Cardiac septum (tissue), 1 donor: ENCODE measurements at places on chromosomes 2 and 18. TPM values are rescaled to one million over a fixed set of nuclear protein-coding genes. Genes with fewer than 3 reads are reported as not detected.

Gene SLC9A2
- 0.08 TPM for total RNA-seq

- peak; percentile 88 for DNase-seq
These were observed 22.3 kb upstream of the RHOB start for GRCh38 chr2:20424300-20425290.

GRCh38 chr2:105761931-105762515 is 17.3 kb downstream of the NCK2 start:
- peak; percentile 71 for DNase-seq

Gene RAPGEF4
- 12.6 TPM for total RNA-seq

GRCh38 chr2:56315376-56315775 is 131.6 kb downstream of the CCDC85A start:
- no peak for DNase-seq

DNA sequence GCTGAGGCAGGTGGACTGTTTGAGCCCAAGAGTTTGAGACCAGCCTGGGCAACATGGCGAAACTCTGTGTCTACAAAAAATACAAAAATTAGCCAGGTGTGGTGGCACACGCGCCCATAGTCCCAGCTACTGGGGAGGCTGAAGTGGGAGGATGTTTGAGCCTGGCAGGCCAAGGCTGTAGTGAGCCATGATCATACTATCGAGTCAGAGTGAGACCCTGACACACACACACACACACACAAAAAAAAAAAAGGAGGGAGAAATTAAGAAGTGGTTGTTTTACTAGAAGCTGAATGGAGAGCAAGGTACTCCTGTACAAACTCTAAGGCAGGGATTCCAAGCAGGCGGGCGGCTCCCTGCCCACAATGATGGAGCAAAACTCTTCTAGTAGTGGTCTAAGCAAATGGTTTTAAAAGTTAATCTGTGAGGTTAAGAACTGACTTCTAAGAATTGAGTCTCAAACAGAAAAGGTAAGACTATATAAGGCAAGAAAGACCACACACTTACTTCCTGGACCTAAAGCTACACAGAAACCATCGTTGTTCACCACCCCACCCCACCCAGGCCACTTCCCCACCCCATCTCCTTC is 2.6 kb downstream of the ANKRD44 start:
- no peak for DNase-seq

GRCh38 chr2:54534625-54535024 is 78.5 kb downstream of the SPTBN1 start:
- no peak for DNase-seq

Gene C1QL2
- not detected for total RNA-seq

- DNase-seq, result no peak
These were observed 4.2 kb upstream of the SERPINB4 start for GRCh38 chr18:63648241-63648640.

GRCh38 chr2:237153181-237153580 is 67.5 kb downstream of the COPS8 start:
- DNase-seq, result no peak

DNA sequence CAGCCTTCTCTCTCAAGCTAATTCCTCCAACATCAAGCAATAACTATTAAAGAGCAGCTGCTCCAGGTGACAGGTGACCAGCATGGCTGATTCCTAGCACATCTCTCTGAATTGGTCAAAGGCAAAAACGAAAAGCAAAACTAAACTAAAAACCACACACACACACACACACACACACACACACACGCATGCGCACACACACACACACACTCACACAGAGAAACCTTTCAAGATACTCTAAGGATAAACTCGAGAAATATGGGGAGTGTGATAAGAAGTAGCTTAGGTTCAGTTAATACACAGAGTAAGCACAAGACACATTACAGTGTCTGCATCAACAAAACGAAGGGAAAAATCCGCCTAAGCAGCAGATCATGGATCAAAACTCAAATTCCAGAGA is 74.5 kb upstream of the FZD7 start:
- no peak for DNase-seq

DNA sequence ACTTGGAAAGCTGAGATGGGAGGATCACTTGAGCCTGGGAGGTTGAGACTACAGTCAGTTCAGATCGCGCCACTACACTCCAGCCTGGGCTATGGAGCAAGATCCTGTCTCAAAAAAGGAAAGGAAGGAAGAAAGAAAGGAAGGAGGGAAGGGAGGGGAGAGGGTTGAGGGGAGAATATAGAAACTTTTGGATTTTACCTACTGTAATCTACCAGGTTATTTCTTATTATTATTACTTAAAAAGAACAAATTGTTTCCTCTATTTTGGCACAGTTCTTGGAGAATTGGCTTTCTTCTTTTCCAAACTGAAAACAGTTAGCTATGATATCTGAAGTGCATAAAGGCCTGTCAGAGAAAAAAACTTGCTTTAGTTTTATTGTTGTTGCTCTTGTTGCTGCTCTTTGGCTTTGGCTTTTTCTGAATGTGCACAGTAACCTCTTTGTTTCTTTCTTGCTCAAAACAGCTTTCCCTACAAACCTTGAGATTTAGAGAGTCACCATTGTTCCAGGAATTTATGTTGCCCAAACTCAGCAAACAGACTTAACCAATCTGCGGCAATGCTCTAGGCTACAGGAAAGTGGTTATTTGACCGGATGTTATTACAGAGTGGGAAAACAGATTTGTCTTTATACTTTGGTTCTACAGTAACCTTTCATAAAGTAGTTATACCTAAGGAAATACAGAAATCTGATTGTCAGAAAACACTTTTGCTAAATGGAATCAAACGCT is 214.9 kb downstream of the XIRP2 start:
- no peak for DNase-seq

Gene C2orf72
- total RNA-seq, result 0.08 TPM

Gene ANKRD53
- 0.38 TPM for total RNA-seq

GRCh38 chr2:118748245-118748885 is 99.1 kb downstream of the EN1 start:
- no peak for DNase-seq

GRCh38 chr2:218983263-218983933 is 1.6 kb downstream of the FEV start:
- no peak for DNase-seq

DNA sequence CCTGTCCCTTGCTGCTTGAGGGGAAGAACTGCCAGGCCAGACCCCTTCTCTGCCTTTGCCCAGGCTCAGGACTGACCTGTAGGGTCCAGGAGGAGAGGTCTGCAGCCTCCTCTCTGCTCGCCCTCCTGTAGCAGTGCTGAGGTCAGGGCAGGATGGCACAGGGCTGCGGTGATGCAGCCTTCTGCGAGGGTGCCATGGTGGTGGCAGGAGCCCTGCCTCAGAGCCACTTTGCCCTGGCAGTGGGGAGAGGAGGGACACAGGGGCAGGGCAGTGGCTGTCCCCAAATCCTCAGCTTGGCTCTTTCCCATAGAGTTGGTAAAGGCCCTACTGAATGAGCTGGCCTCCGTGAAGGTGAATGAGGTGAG is 884 bp downstream of the PROM2 start:
- DNase-seq, result peak; percentile 26

- no peak for DNase-seq
These were observed 17.0 kb upstream of the FRZB start for GRCh38 chr2:182883451-182883850.

DNA sequence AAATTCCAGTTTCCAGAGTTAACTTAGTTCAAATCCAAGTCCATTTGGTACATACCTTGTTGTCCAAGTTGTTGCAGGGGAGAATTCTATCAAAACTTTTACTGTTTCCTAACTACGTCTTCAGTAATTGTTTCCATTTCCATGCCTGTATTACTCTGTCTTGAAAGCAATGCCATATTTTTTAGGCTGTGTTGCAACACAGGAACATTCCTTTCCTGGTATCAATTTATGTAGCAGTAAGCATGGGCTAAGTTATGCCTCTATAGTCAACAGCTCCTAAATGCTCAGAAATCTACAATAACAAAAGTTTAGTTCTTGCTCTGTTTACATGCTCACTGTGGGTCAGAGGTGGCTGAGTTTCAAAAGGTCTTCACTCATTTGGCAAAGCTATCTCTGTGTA is 1943.8 kb upstream of the PIK3C3 start:
- no peak for DNase-seq

GRCh38 chr2:218648088-218648786 is 11.2 kb downstream of the ZNF142 start:
- DNase-seq, result no peak

DNA sequence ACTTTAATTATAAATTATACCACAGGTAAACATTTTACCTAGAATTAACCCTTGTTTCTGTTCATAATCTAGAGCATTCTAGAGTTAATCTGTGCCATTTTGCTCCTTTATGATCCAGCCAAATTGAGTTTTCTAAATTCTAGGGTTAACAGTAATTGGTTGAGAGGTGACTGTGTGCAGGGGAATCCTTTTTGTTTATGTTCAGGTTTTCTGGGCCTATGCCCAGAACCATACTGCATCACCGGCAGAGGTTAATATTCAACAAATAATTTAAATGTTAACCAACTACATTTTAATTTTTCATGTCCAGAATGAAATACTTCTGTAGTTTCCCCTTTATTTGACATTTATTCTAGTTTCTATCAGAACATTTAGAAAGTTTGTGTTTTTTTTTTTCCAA is 32.3 kb downstream of the CARF start:
- no peak for DNase-seq

DNA sequence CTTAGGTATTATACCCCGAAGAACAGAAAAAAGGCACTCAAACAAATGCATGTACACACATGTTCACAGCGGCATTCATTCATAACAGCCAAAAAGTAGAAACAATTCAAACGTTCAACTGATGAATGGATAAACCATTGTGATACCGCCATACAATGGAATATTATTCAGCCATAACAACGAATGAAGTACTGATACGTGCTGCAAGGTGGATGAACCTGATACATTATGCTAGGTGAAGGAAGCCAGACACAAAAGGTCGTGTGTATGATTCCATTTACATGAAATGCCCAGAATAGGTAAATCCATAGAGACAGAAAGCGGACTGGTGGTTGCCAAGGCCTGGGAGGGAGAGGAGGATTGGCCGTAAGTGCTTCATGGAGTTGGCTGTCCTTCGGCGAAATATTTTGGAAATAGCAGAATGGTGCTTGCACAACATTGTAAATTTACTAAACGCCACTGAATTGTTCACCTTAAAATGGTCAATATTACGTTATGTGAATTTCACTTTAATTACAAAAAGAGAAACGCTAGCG is 750 bp upstream of the RMP24 start:
- no peak for DNase-seq

Gene COLEC11
- 3.1 TPM for total RNA-seq

Gene LOXHD1
- 0.48 TPM for total RNA-seq

Gene ERMN
- total RNA-seq, result not detected

DNA sequence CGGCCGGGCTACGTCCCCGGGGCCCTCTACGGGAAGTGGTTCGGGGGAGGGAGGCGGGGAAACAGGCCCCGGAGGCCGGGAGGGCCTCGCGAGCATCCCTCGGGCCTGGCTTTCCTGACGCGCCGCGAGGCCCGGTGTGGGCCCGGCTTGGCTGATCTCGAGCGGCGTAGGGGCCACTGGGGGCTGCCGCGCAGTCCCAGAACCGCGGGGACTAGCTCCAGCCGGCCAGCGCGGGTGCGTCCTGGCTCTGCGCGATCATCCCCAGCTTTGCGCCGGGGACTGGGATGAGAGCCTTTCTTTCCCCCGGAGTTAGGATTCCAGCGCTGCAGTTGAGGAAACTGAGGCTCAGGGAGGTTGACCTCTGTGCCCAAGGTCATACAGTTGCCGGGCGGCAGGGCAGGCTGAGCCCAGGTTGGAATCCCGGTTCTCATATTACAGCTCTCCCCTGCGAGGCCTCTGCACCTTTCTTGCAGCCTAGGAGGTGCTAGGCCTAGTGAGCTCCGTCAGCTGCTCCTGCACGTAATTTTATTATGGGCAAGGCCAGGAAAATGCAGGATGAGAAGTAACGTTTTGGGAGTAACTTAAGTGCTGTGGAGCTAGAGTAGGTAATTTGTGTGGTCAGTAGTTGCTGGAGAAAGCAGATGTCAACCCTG is 501 bp downstream of the LPIN1 start:
- no peak for DNase-seq

DNA sequence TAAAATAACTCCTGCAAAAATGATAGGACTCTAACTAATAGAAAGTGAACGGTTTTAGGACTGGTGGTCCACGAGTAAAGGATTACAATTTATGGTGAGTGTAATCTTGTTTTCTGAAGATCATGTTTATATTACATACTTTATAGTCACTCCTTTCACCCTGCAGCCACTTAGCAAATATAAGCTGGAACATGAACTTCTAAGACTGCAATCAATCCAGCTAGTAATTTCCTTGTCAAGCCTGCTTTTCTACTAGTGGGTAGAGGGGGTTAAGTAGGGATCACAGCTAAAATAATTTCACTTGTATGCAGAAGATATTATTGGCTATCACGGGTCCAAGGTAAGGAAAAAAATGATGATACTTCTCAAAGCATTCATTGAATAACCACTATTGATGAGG is 125.5 kb upstream of the NETO1 start:
- DNase-seq, result no peak

DNA sequence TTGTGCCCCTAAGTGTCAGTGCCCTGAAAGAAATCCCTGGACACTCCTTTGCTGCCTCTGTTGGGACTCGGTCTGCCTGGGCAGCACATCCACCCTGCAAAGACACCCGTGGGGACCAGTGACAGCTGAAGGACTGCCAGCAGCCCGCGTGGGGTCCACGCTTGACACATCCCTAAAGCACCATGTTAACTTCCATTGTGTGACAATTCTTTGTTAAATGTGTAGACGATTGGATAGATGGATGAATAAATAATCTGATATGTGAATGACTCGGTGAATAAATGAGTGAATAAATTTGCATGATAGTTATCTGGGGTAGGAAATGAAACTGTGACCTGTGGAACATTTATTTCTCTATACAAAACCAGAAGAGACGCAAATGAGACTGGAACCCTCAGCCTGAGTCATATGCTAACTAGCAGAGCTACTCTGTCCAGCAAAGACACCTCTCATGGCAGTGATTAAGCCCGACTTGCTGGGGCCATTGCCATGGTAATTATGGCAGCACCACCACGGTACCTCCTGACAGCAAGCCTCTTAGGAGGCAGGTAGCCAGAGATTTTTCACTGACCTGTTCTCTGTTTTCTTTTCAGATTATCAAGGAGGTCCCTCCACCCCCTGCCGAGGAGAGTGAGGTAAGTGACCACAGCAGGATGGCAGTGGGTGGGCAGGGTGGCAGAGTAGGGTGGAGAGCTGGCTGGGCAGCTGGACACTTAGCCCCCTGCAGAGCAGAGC is 156.8 kb downstream of the ANTXR1 start:
- peak; percentile 26 for DNase-seq

Gene ARHGAP25
- 5.2 TPM for total RNA-seq

DNA sequence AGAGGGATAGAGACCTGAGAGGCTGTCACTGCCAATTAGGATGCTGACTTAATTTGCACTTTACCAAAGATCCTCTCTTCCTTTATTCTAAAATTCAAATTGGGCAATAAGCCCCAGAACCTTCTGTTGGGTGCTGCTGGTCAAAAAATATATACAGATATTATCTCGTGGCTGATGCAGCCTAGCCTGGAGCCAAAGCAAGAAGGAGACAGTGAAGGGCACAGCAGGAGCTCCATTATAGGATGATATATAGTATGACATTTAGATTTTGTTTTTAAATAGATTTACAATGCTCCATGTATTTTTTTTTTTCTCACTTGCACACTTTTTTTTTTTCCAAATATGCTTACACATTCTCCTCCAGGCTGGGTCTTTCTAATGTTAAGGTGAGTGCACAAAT is 579.3 kb downstream of the PIK3C3 start:
- no peak for DNase-seq

Gene POLR1A
- 24.3 TPM for total RNA-seq
